Activated naive CD8-positive, alpha-beta T cell treated with anti-CD3 and anti-CD28 coated beads for 36 hours (primary cell): ENCODE measurements at places on chromosomes 7 and 10. TPM values are rescaled to one million over a fixed set of nuclear protein-coding genes. Genes with fewer than 3 reads are reported as not detected.

GRCh38 chr10:71911296-71911953, 52.8 kb upstream of the CHST3 start:
- no peak for DNase-seq

The RBM20 gene
- total RNA-seq = 0.42 TPM

The ORAI2 gene
- 46.2 TPM for total RNA-seq

The NAT16 gene
- total RNA-seq = not detected

The HSPA12A gene
- total RNA-seq = 0.06 TPM

The SEMA3A gene
- 1.9 TPM for total RNA-seq

The INHBA gene
- not detected for total RNA-seq

The ARMH3 gene
- total RNA-seq = 21.9 TPM

GRCh38 chr7:106309362-106309761, 24.6 kb upstream of the NAMPT start:
- DNase-seq = no peak

DNA sequence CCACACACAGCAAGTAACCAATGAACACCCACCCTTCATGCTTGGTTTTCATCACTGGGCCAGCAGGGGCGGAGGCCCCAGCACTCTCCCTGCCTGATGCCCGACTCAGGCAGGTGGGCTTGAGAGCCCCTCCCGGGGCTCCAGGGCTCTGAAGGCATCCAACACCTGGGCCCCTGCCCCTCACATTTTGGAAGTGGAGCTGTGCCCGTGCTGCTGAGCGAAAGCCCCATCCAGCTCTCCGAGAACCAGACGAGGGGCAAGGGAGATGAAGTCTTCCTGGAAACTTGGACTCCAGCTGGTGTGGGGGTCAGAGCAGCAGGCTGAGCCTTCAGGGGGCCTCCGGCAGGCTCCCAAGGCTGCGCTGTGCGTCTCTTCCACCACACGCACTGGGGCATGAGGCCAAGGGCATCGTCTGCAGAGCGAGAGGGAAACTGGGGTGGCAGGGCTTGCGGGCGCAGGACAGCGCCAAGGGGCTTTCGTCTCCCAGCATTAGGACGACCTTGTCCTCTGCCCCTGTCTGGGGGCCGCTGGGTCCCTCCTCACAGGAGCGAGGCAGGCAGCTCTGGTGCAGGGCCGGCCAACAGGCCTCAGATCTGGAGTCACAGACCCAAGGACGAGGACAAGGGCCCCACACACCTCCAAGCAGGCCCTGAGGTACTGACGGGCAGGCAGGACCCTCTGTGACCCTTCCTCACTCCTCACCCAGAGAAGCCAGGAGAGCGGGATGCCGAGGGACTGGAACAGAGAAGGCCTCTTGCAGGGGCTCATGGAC, 108.3 kb upstream of the FAM20C start:
- DNase-seq = no peak

The UNCX gene
- total RNA-seq = not detected

DNA sequence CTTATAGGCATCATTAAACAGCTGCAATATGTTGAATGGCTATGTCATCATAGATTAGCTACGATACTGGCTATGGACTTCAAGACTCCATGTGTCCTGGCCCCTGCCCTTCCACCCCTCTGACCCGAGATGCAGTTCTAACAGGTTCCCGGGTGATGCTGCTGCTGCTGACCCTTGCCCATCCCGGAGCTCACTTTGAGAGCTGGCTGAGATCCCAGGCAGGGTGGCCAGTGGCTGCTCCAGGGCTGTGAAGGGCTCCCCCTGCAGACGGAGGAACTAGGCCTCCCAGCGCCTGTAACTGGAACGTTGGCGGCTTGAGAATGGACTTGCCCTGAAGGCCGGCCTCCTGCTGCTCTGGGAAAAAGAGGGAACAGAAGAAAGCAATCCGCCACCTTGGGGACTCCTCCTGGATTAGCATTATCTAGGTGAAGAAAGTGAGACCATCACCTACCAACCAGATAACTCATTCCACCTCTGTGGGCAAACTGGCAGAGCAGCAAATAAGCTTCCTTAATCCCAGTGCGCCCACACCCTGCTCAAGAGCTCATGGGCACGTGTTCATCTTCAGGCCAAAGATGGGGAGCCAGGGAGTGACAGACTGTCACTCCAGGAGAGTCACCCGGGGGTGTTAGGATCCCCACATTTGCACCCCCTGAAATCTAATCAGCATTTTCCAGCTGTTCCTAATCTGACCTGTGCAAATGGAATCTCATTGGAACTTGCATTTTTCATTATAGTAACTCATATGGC, 56.8 kb downstream of the PARP12 start:
- no peak for DNase-seq

The CTAGE15 gene
- total RNA-seq = 0.52 TPM

GRCh38 chr7:39667341-39667923, 44.1 kb downstream of the RALA start:
- DNase-seq = no peak

The TWIST1 gene
- total RNA-seq = not detected

The IRF5 gene
- 4.0 TPM for total RNA-seq

DNA sequence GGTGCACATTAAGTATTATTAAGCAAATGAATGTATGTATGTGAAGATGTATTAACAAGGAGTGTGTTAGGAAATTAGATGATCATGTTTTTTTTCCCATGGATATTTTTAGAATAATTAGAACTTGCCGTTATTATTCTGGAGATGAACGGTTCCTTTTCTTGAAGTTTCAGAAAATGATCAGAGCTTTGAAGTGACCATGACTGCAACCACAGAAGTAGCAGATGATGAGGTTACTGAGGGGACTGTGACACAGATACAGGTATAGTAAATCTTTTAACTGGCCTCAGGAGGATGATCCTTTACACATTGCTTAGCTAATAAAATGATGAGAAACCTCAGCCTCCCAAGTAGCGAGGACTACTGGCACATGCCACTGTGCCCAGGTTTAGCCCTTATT, 18.6 kb downstream of the DMTF1 start:
- DNase-seq = no peak

DNA sequence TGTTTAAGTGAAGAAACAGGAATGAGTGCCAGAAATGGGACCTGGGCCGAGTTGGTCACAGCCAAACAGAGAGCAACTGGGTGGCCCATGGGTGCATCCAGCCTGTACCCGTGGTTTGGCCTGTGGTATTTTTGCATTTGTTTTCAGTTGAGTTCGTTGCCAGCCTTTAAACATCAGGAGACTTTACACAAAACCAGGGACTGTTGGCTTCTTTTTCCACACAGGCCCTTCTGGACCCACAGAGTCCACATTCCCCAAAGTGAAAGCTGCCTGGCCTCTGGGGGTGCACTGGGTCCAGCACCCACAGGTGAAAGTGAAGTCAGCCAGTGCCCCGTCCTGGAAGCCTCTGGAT, 54.1 kb upstream of the TNS3 start:
- no peak for DNase-seq

The SMO gene
- 1.7 TPM for total RNA-seq

- DNase-seq = no peak
Observed at GRCh38 chr10:28997734-28998133, 291.1 kb upstream of the LYZL1 start.

The EBF3 gene
- not detected for total RNA-seq

DNA sequence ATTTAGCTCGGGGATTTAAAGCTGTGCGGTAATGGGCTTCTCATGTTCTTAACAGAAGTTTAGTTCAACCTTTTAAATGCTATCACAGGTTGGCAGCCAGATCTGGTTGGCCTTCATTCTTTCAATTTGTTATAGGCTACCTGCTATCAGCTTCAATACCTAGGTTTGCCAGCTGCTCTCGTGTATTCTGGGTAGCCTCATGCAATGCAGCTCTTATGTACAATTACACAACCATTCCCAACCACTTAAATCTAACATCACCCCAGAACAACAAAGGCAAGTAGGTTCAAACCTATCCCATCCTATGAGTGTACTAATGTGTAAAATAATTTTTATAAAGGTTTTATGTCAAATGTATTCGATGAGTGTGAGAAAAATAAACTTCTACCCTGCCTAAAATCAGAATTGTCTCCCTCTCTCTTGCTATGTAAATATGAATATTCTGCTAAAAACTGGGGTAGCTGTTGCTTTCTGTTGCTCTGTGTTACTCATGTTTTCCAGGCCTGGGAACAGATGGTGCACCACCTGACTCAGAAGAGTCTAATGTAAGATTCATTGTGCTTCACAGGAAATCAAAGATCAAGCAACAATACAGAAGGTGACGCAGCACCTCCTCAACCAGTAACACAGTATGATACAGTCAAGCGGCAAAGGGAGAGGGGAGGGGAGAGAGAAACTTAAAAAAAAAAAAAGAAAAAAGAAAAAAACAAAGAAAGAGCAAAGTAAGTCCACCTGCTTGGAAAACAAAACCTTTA, 188.6 kb downstream of the ETV1 start:
- peak; percentile 1 for DNase-seq

- DNase-seq = no peak
Observed at GRCh38 chr7:35351466-35351865, 97.6 kb upstream of the TBX20 start.

GRCh38 chr10:116209781-116210180, 63.2 kb downstream of the GFRA1 start:
- DNase-seq = no peak

The COBL gene
- total RNA-seq = not detected

DNA sequence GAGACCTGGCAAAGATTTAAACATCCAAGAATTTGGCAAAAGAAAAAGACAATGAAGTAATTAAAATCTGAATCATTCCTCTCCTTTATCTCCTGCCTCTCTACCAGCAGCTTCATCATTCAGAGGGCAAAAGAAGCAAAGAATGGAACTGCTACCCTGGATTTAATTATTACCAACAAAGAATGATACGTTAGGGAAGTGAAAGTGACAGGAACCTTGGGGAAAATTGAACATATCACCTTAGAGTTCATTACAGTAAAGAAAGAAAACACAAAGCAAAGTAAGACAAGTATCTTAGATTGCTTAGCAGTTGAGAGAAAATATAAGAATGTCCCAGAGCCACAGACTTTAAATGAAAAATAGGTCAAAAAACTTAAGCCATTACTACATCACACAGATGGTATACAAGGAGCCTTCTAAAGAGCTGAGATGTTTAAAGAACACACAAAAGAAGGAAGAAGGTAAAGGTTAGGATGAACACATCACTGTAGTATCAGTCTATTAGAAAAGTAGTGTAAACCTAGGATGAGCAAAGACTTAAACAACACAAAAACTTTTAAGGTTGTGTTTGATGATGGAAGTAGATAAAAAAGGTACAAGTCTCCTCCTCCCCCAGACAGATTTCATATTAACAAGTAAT, 17.5 kb downstream of the CTNNA3 start:
- DNase-seq = no peak

The LEP gene
- total RNA-seq = not detected

- peak; percentile 21 for DNase-seq
Observed at GRCh38 chr7:6392712-6393666, 54.8 kb downstream of the DAGLB start.

The KLHDC10 gene
- total RNA-seq = 15.3 TPM

DNA sequence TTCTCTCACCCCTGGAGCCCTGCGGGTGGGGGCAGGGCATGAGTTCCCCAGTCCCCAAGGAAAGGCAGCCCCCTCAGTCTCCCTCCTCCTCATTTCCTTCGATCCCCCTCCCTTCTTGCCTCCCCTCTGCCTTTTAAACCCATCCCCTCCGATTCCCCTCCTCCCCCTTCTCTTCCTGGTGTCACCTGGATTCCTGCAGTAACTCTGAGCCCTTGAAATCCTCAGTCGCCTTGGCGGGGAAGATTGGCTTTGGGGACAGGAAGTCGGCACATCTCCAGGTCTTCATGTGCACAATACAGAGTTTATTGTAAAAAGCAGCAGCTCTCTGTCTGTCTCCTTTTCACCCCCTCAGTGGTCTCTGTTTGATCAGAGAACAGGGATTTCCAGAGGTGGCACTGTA, 1.3 kb upstream of the MUC12 start:
- DNase-seq = no peak

DNA sequence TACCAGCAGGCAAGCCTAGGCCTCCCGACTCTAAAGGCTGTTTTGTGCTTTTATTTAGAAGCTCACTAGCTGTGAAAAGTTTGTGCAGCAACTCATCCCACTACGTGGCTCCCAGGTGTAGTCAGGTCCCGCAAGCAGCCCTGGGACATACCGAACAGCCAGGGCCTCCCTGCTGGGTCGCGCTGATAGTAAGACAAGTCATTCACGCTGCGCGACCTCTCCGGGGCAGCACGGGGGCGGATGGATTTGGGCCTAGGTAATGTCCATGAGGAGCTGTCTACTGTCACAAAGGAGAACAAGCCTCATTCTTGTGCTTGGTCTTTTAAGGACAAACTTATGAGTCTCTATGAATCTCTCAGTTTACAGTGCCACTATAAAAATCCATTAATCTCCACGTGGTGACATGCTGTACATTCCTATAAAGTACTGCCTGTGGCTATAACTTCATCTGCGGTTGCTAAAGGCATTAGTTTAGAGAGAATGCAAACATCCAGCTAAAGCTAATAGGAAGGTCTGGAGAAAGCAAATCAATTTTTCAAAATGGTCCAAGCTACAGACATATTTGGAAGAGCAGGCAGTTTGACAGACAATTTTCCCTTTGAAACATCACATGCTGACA, 546.8 kb downstream of the PHTF2 start:
- no peak for DNase-seq

The NOC3L gene
- 48.9 TPM for total RNA-seq

GRCh38 chr7:109646124-109646523, 1076.5 kb downstream of the DNAJB9 start:
- DNase-seq = no peak

DNA sequence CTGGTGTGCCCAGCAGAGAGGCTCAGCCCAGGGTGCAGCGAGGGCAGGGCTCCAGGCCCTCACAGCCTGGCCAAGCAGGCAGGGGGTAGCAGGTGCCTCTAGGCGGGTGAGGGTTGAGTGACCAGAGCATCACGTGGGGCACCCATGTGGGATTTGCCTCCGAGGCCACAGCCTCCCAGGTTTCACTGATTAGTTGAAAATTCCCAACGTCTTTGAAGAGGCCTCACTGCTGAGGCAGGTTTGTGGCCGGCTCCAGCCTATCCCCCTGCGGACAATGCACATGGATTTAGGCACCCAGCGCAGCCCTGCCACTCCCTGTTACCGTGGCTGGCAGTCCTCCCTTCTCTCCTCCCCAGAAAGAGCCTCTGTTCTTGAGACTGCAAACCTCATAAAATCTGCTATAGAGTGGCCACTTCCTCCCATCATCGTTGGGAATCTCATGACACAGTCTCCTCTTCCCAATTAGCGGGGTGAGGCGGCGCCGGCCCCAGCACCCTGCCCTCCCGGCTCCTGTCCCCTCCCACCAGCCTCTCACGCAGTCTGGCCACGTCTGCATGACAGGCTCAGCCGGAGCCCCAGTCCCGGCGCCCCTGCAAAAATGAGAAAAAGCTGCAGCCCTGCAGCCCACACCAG, 10.8 kb downstream of the MYL10 start:
- no peak for DNase-seq

DNA sequence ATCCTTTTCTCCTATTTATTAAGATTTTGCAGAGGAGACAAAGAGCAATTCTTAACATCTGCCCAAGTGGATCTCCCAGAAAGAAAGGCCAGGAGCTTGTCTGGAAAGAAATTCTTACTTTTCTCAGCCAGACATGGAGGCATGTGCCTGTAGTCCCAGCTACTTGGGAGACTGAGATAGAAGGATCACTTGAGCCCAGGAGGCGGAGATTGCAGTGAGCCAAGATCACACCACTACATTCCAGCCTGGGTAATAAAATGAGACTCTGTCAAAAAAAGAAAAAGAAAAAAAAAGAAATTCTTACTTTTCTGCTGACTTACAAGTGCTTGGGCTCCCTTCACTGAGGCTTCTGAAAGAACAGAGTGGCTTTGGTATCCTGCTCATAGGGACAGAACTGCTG, 2.4 kb upstream of the CYP3A43 start:
- DNase-seq = no peak

The CALML3 gene
- not detected for total RNA-seq
